ENCODE measurements at places on chromosomes 2 and 18. TPM values are rescaled to one million over a fixed set of nuclear protein-coding genes. Genes with fewer than 3 reads are reported as not detected.

Gene NGEF
- 0.57 TPM for total RNA-seq

Gene CNTNAP5
- total RNA-seq, result not detected

Gene KCNF1
- not detected for total RNA-seq

Gene ASB18
- not detected for total RNA-seq

Gene RFTN2
- not detected for total RNA-seq

Gene DQX1
- total RNA-seq, result not detected

Gene FLACC1
- total RNA-seq, result 1.4 TPM
